ENCODE measurements at places on chromosomes 6 and 20.

DNA sequence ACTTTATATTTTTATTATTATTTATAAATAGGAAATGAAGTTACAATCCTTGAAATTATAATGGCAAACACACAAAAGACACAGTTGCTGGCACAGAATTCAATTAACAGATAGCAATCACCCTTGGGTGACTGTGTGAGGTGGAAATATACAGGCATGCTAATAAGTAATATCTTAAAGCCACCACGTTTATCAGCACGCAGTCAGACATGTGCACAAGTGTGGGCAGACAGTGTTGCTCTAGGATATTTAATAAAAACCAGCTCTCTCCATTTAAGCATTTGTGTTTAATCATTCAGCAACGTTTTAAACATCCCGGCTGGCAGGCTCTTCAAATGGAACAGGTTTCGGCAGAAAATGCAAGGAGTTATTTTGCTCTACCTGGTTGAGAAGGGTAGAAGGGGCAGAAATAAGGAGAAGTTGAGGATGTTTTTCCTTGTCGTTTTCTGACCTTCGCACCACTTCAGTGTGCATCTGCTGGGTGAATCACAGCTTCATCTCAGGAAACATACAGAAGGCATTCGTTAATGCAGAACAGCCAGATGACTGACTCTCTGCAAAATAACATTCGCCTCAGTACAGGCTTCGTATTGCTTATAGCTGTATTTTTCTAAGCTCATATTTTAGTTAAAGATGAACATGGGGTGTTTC, 585.1 kb downstream of the QKI start:
- DNase-seq: no peak

- DNase-seq: no peak
Measured at GRCh38 chr6:149015535-149016525, 269.0 kb downstream of the UST start.

GRCh38 chr20:34607066-34607465, 48.5 kb downstream of the MAP1LC3A start:
- DNase-seq: no peak

DNA sequence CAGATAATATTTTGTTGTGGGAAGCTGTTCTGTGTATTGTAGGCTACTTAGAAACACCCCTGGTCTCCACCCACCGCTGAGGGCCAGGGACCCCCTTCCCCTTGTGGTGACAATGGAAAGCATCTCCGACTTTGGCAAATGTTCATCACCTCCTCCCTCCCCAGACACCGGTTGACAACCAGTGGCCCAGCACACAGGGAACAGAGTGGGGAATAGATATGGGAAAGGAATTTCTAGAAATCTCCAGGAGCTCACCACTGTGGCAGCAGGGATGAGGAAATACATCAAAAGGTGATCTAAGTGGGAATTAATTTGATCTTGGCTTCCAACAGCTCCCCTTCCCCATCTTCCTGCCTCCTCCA, 257.3 kb upstream of the FOXQ1 start:
- no peak for DNase-seq

DNA sequence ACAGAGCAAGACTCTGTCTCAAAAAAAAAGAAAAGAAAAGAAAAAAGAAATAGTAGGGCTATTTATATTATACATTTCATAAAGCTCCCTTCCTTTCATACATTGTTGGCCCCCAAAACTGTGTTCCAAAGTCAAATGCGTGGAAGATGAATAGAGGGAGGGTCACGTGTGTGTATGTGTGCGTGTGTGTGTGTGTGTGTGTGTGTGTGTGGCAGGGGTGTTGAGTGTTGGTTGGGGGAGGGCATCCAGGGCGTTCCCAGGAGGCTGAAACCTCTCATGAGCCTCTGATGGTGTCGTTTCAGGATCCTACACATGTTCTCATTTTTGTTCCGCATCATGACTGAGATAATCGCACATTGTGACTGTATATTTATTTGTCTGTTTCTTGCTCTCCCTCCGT, 7.8 kb upstream of the BPIFB1 start:
- DNase-seq: no peak

GRCh38 chr6:148516617-148517016, 174.0 kb downstream of the SASH1 start:
- DNase-seq: no peak

DNA sequence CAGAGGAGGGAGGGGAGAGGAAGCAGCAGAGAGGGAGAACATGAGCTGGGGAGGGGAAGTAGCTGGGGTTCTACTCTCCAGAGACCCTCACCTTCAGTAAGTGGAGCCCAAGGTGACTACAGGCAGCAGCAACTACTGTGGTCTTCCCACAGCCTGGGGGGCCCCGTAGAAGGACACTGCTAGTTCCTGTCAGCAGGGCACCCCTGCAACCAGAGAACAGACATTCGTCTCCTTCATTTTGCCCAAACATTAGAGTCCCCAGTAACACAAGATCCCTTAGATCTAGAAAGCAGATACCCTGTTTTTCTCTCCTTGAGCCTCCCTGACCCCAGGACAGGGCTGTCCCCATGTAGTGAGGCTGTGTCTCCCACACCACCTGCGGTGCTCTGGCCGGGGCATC, 8.2 kb downstream of the GNMT start:
- no peak for DNase-seq

DNA sequence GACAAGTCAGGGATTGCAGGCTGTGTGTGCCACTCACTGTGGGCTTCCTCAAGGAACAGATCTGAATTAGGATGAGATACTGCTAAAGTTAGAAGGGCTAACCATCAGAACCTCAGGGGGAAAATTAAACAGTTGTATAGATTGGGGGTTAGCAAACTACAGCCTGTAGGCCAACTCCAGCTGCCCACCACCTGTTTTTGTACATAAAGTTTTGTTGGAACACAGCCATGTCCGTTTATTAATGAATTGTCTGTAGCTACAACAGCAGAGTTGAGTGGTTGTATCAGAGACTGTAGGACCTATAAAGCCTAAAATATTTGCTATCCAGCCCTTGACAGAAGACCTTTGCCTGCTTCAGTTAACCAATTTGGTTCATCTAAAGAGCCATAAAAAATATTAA, 127.2 kb upstream of the ECI2 start:
- DNase-seq: no peak

- peak; percentile 41 for DNase-seq
Measured at GRCh38 chr6:35449287-35449881, 2.8 kb upstream of the FANCE start.

GRCh38 chr6:46310196-46310595, 139.4 kb upstream of the ENPP5 start:
- no peak for DNase-seq

- no peak for DNase-seq
Measured at GRCh38 chr20:49892817-49893216, 22.5 kb downstream of the SPATA2 start.

All from activated CD4-positive, CD25-positive, alpha-beta regulatory T cell treated with anti-CD3 and anti-CD28 coated beads, Interleukin-2, amount 50 U/mL, for 72 hours (primary cell).